ENCODE measurements at places on chromosomes 1 and 21.

GRCh38 chr1:28936528-28936927 is 22.2 kb downstream of the EPB41 start:
- no peak for DNase-seq

DNA sequence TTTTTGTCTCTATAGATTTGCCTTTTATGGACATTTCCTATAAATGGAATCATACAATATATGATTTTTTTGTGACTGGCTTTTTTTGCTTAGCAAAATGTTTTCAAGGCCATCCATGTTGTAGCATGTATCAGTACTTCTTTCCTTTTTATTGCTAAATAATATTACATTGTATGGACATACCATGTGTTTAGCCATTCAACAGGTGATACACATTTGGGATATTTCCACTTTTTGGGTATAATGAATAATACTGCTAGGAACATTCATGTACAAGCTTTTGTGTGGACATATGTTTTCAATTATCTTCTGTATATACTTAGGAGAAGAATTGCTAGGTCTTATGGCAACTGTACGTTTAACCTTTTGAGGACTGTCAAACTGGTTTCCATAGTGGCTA is 47.4 kb downstream of the RIMS3 start:
- no peak for DNase-seq

- DNase-seq: no peak
Measured at GRCh38 chr1:66791621-66792610, 9.2 kb downstream of the INSL5 start.

DNA sequence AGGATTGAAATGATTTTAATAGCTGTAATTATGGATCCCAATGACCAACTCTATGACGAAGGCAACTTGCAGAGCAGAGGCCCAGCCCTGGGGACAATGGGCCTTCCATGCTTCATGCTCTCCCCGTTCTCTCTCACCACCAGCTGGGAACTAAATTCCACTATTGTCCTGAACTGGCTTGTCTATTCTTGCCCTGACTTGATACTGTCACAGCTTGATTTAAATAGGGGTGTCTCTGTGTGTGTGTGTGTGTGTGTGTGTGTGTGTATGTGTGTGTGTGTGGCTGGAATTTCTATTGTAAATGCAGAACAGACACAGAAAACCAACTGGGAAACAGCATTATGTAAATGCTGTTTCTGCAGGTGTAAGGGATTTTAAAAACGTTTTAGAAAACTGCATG is 57.0 kb downstream of the SLC22A15 start:
- DNase-seq: no peak

DNA sequence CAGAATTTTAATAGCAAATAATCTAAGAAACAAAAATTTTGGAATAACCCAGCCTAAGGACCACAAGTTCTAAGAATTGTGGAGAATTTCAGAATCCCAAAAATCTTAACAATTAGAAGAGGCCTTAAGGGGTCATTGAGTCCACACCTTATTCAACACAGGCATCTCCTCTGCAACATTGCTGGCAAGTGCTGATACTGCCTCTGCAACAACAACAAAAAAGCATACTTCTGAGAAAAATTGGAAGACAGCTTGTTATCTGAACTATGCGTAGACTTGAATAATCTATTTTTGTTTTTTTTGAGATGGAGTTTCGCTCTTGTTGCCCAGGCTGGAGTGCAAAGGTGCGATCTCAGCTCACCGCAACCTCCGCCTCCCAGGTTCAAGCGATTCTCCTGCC is 24.0 kb upstream of the SLC2A1 start:
- DNase-seq: no peak

DNA sequence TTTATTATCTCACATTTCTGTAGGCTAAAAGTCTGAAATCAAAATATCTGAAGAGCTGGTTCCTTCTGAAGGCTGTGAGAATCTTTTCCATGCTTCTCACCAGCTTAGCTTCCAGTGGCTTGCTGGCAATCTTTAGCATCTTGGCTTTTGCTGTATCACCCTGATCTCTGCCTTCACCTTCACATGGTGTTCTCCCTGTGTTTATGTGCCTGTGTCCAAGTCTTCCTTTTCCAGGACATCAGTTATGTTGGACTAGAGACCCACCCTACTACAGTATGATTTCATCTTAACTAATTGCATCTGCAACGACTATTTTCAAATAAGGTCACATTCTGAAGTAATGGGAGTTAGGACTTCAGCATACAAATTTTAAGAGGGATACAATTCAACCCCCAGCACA is 772.3 kb upstream of the ADAMTS5 start:
- no peak for DNase-seq

- no peak for DNase-seq
Measured at GRCh38 chr1:25432749-25433388, 2.2 kb downstream of the MACO1 start.

- DNase-seq: no peak
Measured at GRCh38 chr1:194548071-194548470, 1361.7 kb upstream of the B3GALT2 start.

- no peak for DNase-seq
Measured at GRCh38 chr1:183349201-183349711, 68.9 kb downstream of the NMNAT2 start.

GRCh38 chr1:99548943-99549605 is 96.8 kb upstream of the PALMD start:
- no peak for DNase-seq

DNA sequence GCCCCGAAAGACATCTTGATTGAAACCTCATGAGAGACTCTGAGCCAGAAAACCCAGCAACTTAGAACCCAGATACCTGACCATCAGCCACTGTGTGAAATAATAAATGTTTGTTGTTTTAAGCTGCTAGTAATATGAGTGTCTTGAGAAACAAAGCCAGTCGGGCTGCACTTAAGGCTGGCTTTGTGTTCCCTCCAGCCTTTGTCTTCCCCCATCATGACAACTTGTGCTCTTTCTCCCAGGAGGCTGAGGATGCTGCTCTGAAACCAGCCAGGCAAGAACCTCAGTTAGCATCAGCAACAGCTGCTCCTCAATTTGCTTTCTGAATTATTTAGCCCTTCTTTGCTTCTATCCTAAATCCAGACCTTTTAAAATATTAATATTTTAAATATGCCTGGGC is 78.2 kb downstream of the SLC16A1 start:
- DNase-seq: no peak

GRCh38 chr1:59308839-59309238 is 11.9 kb downstream of the FGGY start:
- no peak for DNase-seq
